ENCODE measurements at places on chromosomes 4 and X.
A peak's percentile ranks its signal among the peaks of the same experiment; 100 is the strongest.

DNA sequence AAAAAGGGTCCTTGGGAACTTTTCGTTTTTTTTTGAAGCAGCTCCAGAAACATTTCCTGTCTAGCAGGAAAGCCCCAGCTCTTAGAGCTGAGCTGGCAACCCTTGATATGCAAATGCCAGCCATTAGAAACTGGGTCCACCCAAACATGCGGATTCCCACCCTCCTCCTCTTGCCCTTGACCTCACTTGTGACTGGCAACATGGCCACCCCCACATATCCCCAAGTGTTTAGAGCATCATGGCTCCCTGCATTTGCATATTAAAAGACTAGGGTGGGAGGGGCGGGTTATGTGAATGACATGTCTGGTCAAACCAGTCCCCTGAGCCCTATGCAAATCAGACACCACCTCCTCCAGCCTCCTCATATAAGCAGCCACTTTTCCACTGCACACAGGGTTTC, 671.1 kb downstream of the FAT4 start:
- no peak for DNase-seq

DNA sequence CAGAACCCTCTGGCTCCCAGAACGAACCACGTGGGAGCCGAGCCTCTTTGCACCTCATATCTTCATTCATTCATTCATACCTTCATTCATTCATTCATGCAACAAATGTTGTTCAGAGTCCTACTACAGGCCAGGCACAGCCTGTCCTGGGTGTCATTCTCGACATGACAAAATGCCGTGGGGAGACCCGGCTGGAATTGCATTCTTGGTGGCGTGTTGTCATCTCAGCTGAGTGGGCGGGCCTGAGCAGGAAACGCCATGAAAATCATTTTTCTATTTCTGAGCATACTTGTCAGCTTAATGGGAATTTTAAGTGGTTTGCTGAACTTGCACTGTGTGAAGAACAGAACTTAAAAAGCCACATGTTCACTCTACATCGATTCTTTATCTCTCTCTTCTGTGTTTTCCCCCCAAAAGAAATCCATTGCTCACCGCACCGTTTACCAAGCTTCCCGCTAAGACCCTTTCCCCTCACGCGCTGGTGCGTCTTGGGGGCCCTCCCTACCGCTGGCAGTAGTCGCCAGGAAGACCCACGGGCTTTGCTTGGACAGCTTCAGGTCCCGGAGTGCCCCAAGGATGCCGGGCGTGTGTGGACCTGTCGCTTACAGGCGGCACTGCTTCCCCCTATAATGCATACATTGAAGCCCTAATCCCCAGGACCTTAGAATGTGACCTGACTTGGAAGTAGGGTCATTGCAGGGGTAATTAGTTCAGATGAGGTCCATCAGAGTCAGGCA, 41.6 kb upstream of the HMX1 start:
- peak; percentile 16 for DNase-seq

- no peak for DNase-seq
Measured at GRCh38 chr4:53520116-53520515, 71.2 kb downstream of the LNX1 start.

DNA sequence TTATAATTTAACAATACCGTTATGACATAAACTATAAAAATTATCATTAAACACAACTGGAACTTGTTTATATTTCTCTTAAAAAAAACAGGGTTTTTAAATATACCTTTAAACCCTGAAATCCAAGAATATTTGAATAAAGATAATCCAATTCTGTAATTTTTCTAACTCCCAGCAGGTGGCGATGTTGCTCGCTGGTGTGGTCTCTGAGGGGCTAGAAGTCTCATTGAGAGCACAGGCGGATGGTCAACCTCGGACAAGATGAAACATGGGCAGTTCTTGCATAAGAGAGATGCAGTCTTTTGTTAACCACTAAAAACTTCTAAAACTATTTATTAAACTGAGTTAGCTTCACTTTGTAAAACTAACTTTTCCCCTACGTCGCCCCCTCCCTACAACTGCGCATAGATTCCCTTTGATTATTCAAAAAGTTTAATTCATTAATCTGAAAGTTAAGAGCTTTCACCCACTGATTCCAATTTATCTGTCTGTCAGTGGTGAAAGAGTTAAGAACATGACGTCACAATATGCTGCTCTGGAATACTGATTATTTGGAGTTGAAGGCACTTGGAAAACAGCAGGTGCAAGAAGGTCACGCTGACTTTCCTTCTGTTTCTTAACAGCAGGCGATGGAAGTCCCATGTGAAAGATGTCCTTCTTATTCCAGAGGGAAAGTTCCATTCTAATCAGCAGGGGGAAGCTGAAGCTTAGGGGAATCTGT, 29.5 kb downstream of the DMP1 start:
- DNase-seq, result peak; percentile 77

- DNase-seq, result no peak
Measured at GRCh38 chrX:2159861-2160260, 340.9 kb downstream of the DHRSX start.

DNA sequence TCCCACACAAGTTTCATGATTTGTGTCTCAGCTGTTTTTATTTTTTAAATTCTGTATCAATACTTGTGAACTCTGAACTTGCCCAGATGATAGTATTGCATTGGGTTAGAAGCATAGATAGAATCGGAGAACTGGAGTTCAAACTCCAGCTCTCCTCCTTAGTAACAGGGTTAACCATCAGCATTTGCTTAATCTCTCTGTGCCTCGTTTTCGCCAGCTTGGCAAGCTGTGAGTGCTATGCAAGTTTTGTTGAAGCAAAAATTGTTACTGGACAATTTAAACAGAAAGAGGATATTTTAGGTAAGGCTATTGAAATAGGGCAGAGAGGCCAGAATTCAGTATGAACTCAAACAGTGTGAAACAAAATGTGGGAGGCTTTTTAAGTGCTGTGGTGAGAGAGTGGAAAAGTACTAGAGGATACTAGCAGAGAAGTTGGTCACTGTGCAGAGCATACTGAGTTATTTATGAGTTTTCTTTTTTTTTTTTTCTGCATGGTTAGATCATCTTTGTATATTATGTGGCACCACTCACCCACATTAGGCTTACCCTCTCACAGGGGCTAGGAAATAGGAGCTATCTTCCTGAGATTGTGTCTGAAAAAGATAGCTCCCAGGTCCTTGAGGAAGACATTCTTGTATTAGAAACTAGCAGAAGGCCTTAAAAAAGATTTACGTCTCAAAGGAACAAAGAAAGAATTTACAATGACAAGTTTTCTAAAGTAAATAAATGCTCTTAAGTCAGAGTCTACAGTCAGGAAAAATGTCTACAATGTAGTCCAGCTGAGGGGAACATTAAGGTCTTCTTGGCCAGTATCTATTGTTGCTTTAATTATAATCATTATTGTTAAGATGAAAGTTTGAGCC, 1126.6 kb downstream of the FAT4 start:
- no peak for DNase-seq

DNA sequence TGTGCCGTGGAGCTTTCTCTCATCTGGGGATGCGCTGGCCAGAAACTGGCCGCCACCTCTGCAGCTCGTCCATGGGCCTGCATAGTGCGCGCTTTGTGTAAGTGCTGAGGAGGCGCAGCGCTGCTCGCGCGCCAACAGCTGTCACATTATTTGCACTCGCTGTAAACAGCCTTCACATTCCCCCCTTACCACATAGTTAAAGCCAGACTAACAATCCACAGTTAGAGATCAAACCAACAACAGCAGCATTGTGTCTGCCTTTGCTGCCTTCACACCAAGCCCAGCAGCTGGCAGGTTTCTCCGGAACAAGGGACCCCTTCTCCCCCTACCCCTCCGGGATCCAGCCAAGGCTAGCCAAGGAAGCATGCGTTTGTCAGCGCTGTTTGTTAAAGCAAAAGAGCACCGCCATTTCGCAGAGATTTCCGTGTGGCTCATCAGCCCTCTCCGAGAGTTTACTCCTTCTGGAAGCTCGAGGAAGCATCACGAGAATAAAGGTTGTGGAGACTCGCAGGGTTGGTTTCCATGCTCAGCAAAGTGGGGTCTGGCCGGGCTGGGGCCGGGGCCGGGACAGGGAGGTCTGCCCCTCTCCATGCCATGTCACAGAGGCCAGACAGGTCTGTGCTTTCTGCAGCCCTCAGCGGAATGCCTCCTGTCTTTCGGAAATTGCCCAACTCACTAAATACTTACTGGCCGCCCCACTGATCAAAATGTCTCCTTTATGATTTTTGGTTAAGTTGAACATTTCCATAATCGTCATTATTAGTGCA, 11.0 kb downstream of the BCOR start:
- peak; percentile 53 for DNase-seq

GRCh38 chr4:77697860-77698590, 92.4 kb downstream of the CXCL13 start:
- DNase-seq, result peak; percentile 48

- no peak for DNase-seq
Measured at GRCh38 chrX:71228063-71228642, 5.1 kb downstream of the GJB1 start.

DNA sequence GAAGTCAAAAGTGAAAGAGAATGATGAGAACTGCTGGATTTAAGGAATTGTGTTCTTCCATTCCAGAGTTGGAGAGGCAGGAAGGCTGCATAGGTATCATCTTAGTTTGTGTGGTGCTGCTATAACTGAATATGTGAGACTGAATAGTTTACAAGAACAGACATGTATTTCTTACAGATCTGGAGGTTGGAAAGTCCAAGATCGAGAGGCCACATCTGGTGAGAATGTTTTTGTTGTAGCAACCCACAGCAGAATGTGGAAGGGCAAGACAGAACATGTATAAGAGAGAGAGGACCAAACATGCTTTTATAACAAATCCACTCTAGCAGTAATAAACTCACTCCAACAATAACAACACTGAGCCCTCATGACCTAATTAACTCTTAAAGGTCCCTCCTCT, 408.6 kb downstream of the FAM47B start:
- DNase-seq, result no peak
